GM03348 (cell line): ENCODE measurements at places on chromosomes 2 and 18.

GRCh38 chr18:56541793-56542192 lies 96.6 kb downstream of the TXNL1 start:
- no peak for DNase-seq

- DNase-seq: no peak
Measured at GRCh38 chr18:22879293-22879692, 53.8 kb upstream of the RBBP8 start.

GRCh38 chr2:30512243-30512886 lies 65.3 kb downstream of the LCLAT1 start:
- no peak for DNase-seq

GRCh38 chr18:2423761-2424160 lies 147.5 kb downstream of the METTL4 start:
- no peak for DNase-seq

- peak; percentile 81 for DNase-seq
Measured at GRCh38 chr2:97747716-97748115, 34.3 kb downstream of the ZAP70 start.

DNA sequence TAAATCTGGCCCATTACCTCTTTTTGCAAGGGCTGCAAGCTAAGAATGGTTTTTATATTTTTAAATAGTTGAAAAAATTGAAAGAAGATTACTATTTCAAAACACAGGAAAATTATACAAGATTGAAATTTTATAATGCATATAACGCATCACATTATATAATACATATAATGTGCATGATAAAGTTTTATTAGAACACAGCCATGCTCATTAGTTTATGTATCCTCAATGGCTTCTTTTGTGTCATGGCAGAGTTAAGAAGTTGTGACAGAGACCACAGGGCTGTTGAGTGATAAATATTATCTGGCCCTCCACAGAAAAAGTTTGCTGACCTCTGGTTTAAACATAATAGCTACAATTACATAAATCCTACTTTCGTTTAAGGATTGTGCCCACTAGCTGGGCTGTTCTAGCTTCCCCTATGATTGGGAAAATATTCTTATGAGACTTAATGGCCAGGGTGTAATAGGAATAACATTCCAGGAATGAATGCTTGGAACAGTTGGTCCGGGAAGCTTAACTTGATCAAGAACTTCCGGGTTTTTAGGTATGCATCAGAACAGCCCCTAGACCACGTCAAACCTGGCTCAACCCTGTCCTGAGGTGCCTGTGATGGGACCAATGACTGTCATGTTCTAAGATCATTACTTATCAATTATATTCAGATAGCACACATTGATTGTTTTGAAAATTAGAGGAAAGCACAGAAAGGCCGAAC lies 98.7 kb upstream of the LPIN2 start:
- DNase-seq: peak; percentile 43

GRCh38 chr2:240288087-240288521 lies 147.4 kb upstream of the GPC1 start:
- DNase-seq: no peak

DNA sequence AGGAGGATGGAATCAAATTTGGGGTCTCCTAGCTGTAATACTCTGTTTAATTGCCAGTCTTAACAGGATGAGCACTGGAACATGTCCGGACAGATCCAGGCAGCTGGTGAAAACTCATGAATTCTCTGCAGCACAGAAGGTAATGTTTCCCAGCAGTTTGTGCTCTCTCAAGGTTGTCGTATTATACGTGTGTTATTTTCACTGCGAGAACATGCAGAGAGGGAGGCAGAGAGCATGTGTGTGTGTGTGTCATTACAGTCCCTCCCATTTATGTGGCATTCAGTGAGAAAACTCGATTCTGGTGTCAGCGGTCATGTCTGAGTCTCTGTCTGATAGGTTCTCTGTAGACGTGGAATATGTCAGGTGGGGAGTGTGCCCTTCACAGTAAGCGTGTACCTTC lies 150.2 kb upstream of the POU3F3 start:
- no peak for DNase-seq

GRCh38 chr18:8367217-8367988 lies 241.8 kb upstream of the RAB12 start:
- peak; percentile 43 for DNase-seq

- no peak for DNase-seq
Measured at GRCh38 chr2:107028661-107029060, 142.7 kb upstream of the ST6GAL2 start.

GRCh38 chr2:29239209-29239960 lies 124.2 kb downstream of the CLIP4 start:
- DNase-seq: no peak

DNA sequence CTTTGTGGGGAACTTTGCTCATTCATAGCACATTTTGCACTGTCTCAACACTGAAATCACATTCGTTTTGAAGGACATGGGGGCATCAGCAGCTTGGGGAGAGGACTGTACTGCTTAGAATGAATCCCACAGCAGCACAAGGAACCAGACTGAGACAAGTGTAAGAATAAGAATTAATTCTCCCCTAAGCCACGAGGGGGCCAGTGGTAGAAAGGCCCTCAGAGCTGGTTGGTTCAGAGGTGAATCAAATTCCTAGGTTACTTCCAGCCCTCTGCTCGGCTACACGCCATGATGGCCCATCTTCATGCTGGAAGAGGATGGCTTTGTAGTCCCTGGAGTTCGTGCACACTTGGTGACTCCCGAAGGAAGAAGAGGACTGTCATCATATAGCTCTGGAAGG lies 12.0 kb upstream of the MC5R start:
- DNase-seq: peak; percentile 36

DNA sequence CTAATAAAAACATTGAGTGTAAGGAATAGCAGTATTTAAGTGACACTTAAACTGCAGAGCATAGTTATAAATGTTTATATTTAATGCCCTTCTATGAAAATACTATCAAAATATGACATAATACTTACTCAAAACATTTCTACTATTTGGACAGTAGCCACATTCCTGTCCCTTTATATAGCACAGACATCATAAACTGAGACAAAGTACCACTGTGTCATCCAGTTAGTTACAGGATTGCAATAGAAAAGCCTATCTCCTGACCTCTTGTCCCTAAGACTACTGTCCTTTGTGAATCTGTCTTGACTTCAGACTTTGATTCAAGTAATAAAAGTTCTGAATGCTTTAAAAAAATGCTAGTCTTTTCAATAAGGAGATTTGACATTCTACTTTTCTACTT lies 1528.5 kb upstream of the NXPH2 start:
- DNase-seq: no peak

GRCh38 chr2:182165202-182165601 lies 179.5 kb downstream of the PPP1R1C start:
- no peak for DNase-seq

DNA sequence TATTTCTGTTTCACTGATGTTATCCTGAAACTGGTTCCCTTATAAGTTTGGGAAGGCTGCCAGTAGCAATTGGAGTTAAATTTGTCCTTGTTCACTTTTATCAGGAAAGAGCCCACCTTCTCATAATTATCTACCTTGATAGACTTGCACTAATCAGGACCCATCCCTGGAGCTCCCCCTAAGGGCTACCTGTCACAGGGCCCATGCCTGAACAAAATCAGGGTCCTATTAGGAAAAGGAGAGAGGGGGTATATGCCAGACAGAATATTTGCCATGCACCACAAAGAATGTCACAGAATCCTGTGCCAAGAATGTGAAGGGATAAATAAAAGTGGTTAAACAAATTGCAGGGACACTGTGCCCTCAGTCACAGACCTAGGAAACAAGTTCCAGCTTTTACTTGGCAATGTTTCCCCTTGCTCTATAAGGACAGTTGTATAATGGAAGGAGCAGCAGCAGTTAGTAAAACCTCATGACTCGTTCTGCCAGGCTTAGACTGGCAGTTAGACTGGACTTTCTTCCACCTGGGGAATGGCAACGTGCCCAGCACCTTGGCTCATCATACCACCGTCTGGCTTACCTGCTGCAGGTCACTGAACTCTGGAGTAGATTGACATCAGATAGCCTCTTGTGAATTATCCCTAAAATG lies 32.3 kb upstream of the VWC2L start:
- DNase-seq: no peak

DNA sequence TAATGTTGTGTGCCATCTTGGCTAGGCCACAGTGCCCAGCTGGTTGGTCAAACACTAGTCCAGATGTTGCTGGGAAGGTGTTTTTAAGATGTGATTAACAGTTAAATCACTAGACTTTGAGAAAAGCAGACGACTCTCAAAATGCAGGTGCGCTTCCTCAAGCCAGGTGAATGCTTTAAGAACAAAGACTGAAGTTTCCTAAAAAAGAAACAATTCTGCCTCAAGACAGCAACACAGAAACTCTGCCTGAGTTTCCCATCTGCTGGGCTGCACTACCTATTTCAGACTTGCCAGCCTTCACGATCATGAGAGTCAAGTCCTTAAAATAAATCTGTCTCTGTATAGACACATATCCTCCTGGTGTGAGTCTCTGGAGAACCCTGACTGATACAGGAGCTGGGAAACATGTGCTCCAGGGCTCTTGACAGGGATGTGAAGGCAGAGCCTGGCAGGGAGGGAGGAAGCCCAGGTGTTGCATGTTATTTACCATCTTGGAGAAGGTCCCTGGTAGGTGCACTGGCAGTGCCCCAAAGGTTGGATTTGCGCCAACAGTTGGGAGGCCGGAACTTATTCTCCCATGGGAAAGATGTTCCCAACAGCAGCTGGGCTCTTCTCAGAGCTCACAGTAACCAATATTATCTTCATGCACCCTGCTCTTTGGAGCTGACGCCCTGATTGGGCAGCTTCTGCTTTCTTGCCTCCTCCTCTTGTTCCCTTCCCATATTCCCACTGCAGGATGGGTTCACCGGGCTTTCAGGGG lies 43.9 kb downstream of the ST6GAL2 start:
- DNase-seq: no peak

GRCh38 chr18:68121308-68121707 lies 593.6 kb downstream of the TMX3 start:
- DNase-seq: no peak

DNA sequence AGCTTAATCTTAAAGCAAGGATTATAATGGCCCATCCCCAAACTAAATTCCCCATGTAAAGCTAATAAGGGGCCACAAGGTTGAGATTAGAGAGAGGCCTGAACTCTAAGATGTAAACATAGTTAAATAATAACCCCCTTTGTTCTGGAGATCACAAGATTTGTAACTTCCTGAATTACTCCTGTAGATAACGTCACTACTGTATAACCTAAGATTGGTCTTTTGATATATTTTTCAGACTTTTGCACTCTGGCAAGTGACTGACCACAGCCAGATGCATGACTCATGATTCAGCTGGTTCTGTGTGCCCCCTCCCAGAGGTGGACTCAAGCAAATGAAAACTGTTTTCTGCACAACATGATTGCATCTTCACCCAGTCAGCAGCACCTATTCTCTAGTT lies 686.0 kb upstream of the DDX18 start:
- DNase-seq: no peak

DNA sequence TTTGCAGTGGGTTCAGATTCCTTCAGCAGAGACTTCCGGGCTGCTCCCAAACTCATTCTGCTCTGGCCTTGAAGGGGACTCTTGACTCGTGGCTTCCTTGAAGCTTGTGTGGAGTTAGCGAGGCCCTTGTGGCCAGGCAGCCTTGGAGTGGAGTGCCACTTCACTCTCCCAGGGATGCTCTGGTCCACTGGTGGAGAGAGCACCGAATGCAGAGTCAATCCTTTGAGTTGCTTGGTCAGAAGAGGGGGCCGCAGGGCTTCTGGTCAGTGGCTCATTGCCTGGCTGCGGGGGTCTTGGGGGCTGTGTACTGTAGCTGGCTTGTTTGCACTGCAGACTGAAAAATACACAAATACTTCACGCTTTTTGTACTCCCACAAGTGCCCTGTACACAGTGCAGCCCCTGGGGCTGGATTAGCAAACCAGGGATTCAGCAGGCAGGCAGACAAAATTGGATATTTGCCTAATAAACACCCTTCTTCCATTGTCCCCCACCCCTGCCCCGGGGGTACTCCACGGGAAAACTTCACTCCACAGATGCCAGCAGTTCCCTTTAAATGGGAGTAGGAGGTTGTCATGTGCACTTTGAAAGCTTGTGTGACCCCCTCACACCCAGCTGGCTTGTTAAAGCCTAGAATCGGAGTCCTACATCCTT lies 3.2 kb downstream of the GLI2 start:
- no peak for DNase-seq

DNA sequence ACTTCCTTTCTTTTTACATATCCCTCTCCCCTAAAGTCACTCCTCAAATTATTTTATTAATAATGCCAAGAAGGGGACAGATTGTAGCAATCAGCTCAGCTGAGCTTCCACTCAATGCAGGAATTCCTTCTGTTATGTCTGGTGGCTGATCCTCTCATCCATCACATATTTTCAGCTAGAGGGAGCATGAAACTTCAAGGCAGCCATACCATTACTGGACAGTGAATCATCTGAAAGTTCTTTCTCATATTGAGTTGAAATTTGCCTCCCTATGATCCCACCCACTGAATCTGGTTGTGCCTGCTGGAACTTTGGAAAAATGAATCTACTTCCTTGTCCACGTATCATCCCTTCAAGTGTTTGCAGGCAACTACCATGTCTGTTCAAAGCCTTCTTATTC lies 11.2 kb downstream of the ZNF385B start:
- DNase-seq: peak; percentile 55

DNA sequence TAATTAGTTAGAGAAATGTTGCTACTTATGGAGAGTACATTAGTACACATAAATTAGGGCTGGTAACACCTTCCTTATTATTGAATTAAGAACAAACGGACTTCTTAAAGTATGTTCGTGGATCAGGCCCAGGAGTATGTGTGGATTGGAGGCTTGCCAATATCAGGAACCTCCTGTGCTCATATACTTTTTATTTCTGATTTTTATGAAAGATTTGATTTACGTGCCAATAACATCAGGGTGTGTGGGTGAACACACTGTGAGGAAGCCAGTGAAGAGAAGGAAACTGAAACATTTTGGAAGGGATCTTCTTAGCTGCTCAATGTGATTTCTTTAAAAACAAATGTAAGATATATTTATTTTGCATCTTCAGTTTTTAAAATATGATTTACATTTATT lies 113.0 kb downstream of the EFEMP1 start:
- DNase-seq: no peak

GRCh38 chr2:169038338-169038757 lies 7.2 kb upstream of the ABCB11 start:
- no peak for DNase-seq

DNA sequence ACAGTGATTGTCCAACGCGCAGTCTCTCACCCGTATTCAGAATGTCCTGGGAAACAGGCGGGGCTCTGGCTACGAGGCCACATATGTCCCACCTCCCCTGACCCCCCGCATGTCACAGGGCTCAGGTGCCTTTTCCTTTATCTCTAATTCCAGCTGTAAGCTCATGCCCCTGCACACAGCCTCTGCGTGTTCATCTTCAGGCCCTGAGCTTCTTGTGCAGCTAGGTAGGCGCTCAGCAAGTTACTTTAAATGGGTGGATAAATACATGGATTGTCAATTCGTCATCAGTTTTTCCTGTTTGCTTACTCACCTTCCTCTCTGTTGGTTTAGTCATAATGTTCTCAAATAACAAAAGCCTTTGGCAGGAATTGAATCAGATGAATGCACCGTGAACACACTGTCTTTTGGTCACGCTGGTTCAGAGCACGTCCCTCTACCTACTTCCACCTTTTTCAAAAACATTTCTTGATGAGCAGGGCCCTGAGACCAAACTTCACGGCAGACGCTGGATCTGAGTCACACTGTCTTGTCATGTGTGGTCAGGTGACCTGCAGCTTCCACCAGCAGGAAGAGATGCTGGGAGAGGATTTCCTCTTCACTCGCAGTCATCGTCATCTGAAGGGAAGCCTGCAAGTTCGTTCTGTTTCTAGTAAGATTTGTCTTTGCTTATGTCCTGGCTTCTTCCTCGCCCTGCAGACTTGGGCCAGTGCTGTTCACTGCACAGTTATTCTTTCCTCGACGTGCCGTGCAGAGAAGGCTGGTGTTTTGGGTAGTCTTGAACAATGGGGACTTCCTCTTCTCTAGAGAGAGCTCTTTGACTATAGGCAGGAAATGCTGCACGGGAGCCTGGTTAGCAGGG lies 138.1 kb downstream of the PTGR3 start:
- DNase-seq: peak; percentile 70
